ENCODE measurements at places on chromosomes 3 and 15. TPM values are rescaled to one million over a fixed set of nuclear protein-coding genes. Genes with fewer than 3 reads are reported as not detected.
A peak's percentile ranks its signal among the peaks of the same experiment; 100 is the strongest.

SKOR1 gene
- 2.7 TPM for total RNA-seq

GPR27 gene
- 1.0 TPM for total RNA-seq

GRCh38 chr3:30476368-30477084 is 129.9 kb upstream of the TGFBR2 start:
- no peak for DNase-seq
- H3K36me3 ChIP-seq = peaks cover 2% of the 10 kb centered on the region
- no peak overlapping the region for H3K4me3 ChIP-seq
- H3K27me3 ChIP-seq = peaks cover 6% of the 10 kb centered on the region

LDHAL6B gene
- not detected for total RNA-seq

DNA sequence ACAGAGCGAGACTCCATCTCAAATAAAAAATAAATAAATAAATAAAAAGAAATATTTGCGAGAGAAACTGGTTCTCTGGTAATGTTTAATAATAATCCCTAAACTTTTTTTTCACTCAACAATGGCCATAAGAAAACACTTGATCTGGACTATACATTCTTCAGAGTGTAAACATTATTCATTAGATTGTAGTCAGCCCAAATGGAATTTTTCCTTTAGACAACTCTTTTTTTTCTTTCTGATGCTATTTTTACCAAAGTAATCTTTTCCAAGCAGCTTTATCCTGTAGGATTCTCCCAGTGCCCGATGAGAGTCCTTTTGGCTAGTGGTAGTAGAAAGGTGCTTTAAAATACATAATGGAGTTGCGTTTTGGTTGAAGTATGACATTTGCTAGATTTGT is 90.4 kb downstream of the NEDD4 start:
- no peak overlapping the region for H3K4me3 ChIP-seq
- H3K27me3 ChIP-seq = no peaks in the 10 kb centered on the region

CXCR6 gene
- 4.4 TPM for total RNA-seq

GOLGA8O gene
- total RNA-seq = 0.47 TPM

CLDN16 gene
- not detected for total RNA-seq

DNA sequence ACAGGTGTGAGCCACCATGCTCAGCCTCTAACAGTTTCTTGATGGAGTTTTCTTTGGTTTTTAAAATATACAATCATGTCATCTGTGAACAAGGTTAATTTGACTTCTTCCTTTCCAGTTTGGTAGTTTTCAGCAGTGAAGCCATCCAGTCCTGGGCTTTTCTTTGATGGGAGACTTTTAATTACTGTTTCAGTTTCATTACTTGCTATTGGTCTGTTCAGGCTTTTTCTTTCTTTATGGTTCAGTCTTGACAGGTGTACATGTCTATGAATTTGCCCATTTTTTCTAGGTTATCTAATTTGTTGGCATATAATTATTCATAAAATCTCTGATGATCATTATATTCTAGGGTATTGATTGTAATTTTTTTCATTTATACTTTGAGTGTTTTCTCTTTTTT is 36.8 kb downstream of the PFN2 start:
- DNase-seq = no peak
- H3K36me3 ChIP-seq = peaks cover 12% of the 10 kb centered on the region
- no peak overlapping the region for H3K4me3 ChIP-seq
- no peaks in the 10 kb centered on the region for H3K27me3 ChIP-seq
- H3K27ac ChIP-seq = peak overlapping the region; percentile 69

UTS2B gene
- not detected for total RNA-seq
